ENCODE measurements at places on chromosomes 5 and 9. TPM values are rescaled to one million over a fixed set of nuclear protein-coding genes. Genes with fewer than 3 reads are reported as not detected.
A peak's percentile ranks its signal among the peaks of the same experiment; 100 is the strongest.

DNA sequence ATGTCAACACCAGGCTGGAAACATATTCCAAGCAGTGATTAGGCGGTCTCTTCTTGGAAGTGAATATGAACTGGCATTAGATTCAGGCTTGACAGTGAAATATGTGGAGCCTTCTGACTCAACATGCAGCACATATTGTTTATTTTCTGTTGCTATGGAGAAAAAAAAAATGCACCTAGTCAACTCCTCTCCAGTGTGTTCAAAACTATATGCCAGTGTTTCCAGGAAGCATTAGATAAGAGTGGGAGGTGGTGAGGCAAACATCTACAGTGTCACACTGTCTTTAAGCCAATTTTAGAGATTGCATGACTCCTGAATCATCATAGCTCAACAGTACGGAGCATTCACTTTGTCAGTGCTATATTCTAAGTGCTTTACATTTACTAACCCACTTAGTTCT, 117.9 kb downstream of the HCN1 start:
- DNase-seq = no peak

GRCh38 chr5:165290535-165290934, 1785.1 kb downstream of the MAT2B start:
- no peak for DNase-seq

DNA sequence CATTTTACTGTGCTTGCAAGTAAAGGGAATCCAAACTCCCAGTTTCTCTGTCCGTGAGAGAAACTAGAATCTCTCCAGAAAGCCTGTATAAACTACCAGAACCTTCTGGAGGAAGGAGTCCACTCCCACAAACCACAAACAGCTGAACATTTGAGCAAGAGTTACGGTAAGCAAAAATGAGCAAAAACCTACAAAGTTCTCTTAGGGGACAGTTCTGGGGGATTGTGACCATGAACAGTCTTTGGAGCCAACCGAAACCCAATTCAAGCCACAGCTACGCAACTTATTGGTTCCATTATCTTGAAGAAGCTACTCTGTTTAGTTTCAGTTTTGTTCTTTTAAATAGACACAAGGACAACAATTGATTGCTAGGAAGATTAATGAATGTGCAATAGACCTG, 330.6 kb downstream of the ASTN2 start:
- DNase-seq = no peak

DNA sequence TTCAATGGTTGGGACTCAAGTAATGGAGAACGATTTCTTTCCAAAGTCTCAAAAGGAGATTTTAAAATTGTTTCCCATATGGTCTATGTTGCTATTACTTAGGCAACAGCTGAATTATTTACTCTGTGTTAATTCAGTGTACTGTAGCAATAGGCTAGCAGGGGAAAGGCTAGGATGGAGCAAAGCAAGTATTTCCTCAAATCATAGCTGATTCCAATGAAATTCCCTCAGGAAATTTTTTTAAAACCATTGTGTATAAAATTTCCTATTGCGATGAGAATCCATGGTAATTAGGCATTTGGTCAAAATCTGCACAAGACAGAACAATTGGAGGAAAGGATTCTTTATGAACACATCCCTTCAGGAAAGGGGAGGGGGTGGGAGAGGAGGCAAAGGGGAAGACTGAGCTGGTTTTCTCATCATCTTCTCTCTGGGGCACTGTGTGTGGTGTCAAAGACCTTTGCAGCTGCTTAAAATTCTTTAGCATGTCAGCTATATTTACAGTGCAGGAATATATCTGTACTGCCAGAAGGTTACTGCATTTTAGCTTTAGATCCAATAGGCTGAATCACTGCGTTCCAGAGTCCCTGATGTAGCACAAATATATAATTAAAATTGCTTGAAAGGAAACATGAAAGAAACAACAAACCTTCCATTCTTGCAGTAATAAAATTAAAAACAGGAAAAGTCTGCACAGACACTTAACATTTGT, 95.3 kb downstream of the ZNF608 start:
- DNase-seq = no peak

GRCh38 chr9:9752722-9753121, 860.1 kb downstream of the PTPRD start:
- DNase-seq = no peak

- DNase-seq = no peak
Measured at GRCh38 chr5:56119050-56119449, 114.1 kb downstream of the ANKRD55 start.

GRCh38 chr5:6652025-6652424, 18.8 kb downstream of the SRD5A1 start:
- no peak for DNase-seq

GRCh38 chr5:77718934-77719610, 57.1 kb downstream of the TBCA start:
- peak; percentile 91 for DNase-seq

GRCh38 chr5:113673041-113673440, 159.5 kb downstream of the YTHDC2 start:
- no peak for DNase-seq

DNA sequence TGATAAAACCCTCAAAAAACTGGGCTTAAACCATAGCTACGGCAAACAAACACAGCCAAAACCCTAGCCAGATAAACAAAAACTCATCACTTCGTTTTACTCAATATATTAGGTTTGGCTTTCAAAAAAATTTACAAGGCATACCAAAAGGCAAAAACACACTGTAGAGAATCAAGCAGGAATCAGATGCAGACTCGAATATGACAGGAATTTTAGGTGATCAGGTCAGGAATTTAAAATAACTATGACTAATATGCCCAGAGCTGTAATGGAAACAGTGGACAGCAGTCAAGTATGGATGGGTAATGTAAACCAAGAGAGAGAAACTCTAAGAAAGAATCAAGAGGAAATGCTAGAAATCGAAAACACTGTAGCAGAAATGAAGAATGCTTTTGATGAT, 26.5 kb upstream of the DOCK2 start:
- no peak for DNase-seq

DNA sequence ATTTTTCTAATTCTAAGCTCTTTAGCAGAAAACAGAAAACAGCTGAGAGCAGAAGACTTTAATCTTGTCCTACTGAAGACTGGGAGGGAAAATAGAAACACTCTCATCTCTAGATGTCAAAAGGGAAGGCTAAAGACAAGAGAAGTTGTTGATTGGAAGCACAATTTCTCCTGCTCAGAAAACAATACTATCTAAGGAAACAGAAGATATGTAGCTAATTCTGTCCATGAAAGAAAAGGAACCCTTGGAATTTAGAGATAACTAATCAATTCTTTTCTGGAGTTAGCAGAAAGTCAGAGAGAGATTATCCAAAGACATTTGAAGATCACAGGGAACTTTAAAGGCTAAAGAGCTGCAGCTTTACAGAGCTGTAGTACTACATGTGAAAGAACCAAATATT, 126.2 kb downstream of the HSD17B3 start:
- DNase-seq = no peak

The ABL1 gene
- 33.9 TPM for total RNA-seq

The COL23A1 gene
- total RNA-seq = not detected

The LOX gene
- 0.25 TPM for total RNA-seq

The SPATA31E1 gene
- not detected for total RNA-seq

The CARD6 gene
- 2.8 TPM for total RNA-seq

The LCN9 gene
- total RNA-seq = not detected

The EQTN gene
- not detected for total RNA-seq

Measured in CD4-positive, CD25-positive, alpha-beta regulatory T cell (primary cell).